Stimulated activated CD8-positive, alpha-beta memory T cell treated with anti-CD3 and anti-CD28 coated beads, Interleukin-2, amount 100 ng/mL, for 1 hour (primary cell): ENCODE measurements at places on chromosomes 1 and 21.

DNA sequence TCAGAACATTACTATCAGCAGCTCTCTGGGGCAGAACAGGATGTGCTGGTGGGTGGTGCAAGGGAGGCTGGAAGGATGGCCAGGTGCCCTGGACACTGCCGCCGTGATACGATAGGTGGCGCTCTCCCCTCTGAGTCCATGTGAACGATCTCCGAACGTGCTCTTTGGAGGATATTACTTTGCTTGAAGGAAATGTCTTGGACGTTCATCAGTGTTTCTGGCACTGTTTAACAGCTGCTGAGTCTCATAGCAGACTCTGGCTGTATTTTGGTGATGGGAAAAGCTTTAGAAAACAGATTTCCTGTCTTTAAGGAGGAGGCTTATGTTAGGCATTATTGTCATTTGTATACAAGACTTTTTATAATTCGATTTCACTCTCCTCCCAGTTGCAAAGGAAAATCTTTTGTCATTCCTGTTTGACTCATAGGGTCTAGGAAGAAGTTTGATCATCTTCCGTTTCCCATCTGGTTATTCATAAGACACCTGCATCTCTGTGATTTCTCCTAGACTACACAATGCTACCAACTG is 386.2 kb upstream of the ADGRL2 start:
- no peak for DNase-seq

DNA sequence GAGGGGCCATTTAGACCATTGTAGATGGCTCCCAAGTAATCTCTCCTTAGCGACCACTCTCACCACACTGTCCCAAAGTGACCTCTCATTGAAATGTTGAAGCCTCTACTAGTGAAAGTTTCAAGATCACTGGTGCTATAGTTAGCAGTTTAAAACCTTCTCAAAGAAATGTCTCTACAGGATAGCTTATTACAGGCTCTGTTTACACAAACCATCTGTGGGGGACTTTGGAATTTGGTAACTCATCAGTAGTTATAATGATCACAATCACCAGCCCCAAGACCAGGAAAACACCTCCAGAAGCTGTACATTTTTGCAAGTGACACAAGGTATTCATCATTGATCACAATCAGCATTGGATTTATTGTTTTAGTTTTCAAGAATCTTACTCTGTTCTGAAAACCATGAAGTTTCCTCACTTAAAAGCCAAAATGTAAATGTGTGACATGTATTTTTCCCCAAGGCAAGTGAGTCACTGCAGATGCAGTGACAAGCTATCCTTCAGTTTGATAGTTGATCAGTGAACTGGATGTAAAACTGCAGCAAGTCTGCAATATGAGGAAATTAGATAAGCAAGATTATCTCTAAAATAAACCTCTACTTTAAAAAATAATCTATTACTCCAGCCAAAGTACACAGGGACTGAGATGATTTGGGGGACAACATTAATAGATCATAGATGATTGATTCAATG is 41.9 kb downstream of the C21orf91 start:
- no peak for DNase-seq

DNA sequence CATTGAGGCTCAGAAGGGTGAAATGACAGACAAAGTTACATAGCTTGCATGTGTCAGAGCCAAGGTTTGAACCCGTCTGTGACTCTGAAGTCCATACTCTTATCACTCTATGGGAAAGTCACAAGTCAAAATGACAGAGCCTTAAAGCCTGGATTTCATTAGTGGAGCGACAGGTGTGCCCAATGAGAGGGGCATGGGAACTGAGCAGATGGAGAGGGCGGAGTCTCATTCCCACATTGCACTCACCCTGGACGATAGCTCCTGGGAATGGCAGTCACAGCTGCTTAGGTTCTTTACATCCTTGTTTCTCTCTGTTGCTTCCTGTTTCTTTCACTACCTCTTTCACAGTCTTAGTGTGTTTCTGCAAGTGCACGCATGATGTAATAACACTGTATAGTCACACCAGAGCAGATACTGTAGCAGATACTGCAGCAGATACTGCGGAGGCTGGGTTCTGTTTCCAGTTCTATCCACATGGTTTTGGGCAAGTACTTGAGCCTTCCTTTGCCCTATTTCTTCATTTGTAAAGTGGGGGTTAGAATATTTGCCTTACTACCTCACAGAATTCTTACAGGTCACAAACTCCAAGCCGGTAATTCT is 127.2 kb downstream of the ZSCAN20 start:
- DNase-seq: no peak

GRCh38 chr1:51569284-51570062 is 47.4 kb upstream of the OSBPL9 start:
- no peak for DNase-seq
